ENCODE measurements at places on chromosomes 5 and 9.

DNA sequence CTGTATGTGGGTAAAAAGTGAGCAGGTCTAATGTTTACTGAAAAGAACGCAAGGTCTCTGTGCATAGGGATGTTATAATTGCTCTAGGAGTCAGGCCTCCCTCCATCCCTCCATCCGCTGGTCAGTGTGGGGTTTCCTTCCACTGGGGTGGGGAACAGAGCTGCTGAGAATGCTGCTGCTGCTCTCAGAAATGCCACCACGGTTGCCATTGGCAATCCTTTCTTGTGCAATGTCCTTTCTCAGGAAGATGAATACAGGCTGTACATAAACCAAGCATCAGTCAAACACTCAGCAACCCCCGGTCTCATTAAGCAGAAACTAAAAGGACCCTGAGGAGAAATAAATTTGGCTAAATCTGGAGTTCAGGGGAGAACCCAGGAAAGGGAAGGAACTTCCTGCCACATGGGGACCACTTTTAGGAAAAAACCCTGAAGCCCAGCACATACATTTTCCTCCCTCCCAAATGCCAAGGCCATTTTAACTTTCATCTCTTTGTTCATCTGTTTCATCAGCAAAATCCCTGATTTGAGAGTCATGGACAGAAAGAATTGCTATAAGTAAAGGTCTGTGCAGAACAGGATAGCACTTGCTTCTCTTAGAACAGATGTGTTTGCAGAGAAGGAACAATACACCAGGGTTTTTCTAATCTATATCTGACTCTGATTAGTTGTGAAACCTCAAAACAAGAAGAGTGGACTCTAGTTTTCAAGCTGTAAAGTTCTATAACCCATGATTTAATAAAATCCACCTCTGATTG, 70.4 kb upstream of the SLC1A3 start:
- DNase-seq = no peak

DNA sequence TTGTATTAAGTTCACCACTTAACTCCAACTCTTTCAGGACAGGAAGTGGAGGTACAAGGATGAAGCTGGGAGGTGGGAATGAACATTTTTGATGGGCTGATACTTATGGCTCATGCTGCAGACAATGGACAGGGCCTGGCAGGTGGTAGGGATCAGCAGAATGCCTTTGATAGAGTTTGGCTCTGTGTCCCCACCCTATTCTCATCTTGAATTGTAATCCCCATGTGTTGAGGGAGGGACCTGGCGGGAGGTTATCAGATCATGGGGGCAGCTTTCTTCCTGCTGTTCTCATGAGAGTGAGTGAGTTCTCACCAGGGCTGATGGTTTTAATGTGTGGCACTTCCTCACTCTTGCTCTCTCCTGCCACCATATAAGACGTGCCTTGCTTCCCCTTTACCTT, 87.3 kb upstream of the PRLR start:
- no peak for DNase-seq

- no peak for DNase-seq
These were observed 13.1 kb downstream of the PROP1 start for GRCh38 chr5:177982956-177983355.

GRCh38 chr9:110123341-110124095, 84.4 kb downstream of the C9orf152 start:
- DNase-seq = no peak

DNA sequence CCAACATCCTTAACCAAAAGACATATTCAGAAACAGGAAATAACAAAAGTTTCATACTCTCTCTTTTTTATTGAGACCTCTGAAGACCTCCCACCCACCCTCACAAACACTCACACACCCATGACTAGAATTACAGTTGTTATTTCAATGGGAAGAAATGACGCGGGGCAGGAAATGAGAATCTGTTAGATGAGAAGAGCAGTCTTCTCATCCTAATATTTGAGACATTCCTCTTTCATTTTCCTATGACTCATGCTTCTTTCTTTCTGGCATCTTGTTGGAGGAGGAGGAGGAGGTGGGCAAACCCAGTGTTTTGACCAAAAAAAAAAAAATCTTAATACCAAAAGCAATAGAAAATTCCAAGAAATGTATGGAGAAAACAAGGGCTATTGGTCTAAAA, 179.5 kb upstream of the TARS1 start:
- no peak for DNase-seq

GRCh38 chr5:96065685-96066385, 104.2 kb upstream of the ELL2 start:
- no peak for DNase-seq

GRCh38 chr9:127989094-127989493, 8.3 kb upstream of the EEIG1 start:
- no peak for DNase-seq
